SHP77 treated with DMSO at 0.1 percent for 48 hours (cell line): ENCODE measurements at places on chromosomes 1 and 21.
A peak's percentile ranks its signal among the peaks of the same experiment; 100 is the strongest.

DNA sequence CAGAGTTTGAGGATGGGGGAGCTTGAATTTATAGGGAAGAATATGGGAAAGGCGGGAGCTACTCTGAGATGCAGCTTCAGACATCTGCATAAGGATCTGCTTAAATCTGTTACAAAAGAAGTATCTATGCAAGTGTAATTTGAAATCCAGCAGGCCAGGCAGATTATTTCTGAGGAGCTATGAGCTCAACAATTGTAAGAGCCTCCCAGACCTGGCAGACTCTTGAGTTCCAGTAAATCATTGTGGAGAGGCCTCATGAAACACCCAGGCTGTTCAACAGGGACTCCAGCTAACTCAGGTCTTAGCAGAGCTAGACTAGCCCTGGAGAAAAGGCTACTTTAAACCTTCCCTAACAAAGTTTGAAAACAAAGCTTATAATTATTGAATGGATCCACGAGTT is 647.5 kb upstream of the CHRM3 start:
- DNase-seq: no peak

GRCh38 chr1:65946960-65947359 is 154.3 kb downstream of the PDE4B start:
- no peak for DNase-seq

GRCh38 chr1:114648503-114648902 is 21.3 kb downstream of the DENND2C start:
- DNase-seq: no peak

DNA sequence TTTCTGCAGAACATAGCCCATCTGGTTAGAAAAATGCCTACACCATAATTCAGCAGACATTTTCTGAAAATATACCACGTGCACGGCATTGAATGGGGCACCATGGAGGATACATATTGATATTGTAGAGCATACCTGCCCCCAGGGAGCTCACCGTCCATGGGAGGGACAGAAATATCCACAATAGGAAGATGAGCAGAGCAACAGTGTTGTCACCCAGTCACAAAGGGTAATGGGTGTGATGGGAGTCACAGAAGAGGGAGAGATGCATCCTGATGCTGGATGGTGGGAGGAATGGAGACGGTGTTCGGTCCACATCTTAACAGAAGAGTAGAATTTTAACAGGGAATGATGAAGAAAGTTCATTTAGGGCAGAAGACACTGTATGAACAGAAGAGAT is 51.4 kb downstream of the ATP1A1 start:
- no peak for DNase-seq

DNA sequence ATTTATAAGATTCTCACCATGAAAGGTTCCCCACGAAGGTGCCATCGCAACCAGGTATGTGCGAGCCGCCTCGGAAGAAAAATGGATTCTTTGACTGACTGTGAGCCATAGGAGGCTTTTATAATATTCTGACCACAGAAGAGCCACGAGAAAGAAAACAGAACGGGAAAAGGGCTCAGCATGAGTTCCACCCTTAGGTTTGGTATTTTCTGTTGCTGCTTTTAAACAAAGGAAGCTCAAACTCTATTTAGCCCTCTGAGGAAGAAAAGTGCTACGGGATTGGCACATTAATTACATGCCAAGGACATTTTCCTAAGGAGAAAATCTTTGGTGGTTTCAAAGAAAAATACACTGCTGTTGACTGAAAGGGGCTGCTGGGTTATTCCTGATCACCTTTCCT is 39.3 kb downstream of the MIS18A start:
- DNase-seq: no peak

GRCh38 chr1:150513351-150513791 is 2.2 kb upstream of the FALEC start:
- peak; percentile 71 for DNase-seq

DNA sequence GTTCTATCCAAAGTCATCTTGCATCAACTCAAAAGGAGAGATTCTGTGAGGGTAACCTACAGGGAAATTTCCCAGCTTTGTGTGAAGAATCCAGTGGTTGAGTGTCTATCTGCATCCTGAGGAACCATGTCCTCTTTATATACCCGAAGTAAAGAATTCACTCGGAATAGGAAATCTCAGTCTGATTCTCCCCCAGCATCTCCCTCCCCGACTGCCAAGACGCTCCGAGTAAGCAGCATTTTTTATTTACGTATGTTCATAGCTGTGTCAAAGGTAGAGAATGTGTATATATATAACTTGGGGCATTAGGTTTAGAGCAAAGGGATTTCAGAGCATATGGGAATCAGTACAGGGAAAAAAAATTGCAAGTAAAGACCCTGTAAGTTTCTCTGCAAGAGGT is 170.2 kb downstream of the SYT2 start:
- DNase-seq: no peak

GRCh38 chr1:89171067-89171438 is 4.8 kb downstream of the GBP7 start:
- no peak for DNase-seq

GRCh38 chr1:116415200-116415698 is 42.2 kb downstream of the ATP1A1 start:
- no peak for DNase-seq

GRCh38 chr1:64470665-64471217 is 812 bp downstream of the CACHD1 start:
- DNase-seq: no peak

DNA sequence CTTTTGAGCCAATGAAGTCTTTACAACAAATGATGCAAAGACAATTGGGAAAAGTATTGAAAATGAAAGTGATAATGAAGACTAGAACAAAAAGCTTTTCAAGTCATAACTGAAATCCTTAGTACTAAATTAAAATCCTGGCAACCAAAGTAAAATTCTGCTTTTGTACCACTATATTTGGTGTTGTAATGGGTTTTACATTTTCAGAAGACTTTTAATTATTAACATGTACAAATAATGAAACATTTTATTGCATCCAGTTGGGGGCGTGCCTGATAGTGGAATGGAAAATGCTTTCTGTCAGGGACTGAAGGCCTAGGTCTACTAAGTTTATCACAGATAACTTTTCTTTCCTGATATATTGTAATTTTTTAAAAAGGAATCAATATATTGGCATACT is 89.4 kb downstream of the SDCCAG8 start:
- peak; percentile 8 for DNase-seq

DNA sequence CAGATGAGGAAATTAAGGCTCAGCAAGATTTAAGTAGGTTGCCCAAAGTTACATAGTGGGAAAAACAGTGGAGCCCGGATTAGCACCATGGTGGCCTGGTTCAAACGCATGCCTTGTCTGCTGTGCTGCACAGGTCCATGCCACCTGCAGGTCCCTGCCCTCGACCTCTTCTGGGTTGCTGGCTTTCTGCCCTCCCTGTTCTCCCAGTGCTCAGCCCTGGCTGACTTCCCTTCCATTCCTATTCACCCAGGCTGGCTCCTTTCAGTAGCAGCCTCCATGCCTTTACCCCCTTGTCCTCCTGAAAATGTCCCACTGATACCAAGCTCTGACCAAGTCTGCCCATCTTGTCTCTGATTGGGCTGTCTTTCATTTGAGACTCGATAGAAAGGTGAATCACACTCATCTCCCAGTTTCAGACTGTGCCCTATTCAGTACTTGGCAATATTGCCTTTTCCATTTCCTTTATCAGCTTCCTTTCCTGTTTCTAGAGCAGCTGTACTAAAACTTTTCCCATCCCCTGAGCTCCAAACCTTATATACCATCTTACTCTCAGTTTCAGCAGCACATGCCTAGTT is 75.8 kb downstream of the ST3GAL3 start:
- no peak for DNase-seq

GRCh38 chr1:918353-918752 is 5.4 kb upstream of the SAMD11 start:
- DNase-seq: no peak

DNA sequence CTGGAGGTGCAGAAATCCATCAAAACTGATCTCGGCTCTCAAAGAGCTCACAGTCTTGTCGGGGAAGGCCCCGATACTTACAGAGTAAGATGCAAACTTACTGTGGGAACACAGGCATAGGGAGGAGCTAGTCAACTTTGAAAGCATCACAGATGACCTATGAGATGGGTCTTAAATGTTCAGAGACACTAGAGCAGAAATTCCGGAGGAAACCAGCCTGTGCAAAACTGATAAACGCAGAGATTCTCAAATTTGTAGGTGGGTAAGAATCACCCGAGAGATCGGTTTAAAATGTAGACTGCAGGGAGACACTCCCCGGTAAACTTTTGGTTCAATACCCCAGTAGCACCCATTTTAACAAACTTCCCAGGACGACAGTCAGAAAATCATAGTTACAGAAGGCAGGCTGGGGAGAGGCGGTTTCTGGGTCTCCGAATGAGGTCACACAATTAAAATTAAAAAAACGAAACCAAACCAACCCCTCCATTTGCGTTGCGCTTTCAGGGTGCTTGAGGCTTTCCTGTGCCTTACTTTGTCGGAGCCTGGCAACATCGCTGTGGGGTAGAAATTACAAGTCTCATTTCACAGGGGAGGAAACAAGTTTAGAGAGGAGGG is 755 bp upstream of the THRAP3 start:
- DNase-seq: no peak

GRCh38 chr21:41247561-41248545 is 68.7 kb upstream of the FAM3B start:
- DNase-seq: peak; percentile 89

GRCh38 chr1:151760597-151761385 is 2.5 kb downstream of the MRPL9 start:
- no peak for DNase-seq

GRCh38 chr1:183318433-183318832 is 99.7 kb downstream of the NMNAT2 start:
- DNase-seq: peak; percentile 13

DNA sequence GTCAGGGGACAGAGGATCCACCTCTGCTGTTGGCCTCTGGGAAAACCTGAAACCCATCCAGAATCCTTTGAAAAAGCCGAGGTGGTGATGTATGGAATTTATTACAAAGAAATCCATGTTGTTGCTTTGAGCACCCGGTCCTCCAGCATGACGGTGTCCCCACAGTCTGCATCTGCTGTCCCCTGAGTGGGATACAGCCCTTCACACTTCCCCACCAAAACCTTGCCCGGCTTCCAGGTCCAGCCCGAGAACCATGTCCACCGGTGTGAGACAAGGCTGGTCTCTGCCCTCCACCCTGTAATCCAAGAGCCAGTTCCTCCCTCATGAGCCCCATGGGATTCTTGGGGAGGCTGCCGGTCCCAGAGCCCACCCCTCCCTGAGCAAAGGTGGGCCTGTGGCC is 70.5 kb downstream of the STUM start:
- DNase-seq: no peak

DNA sequence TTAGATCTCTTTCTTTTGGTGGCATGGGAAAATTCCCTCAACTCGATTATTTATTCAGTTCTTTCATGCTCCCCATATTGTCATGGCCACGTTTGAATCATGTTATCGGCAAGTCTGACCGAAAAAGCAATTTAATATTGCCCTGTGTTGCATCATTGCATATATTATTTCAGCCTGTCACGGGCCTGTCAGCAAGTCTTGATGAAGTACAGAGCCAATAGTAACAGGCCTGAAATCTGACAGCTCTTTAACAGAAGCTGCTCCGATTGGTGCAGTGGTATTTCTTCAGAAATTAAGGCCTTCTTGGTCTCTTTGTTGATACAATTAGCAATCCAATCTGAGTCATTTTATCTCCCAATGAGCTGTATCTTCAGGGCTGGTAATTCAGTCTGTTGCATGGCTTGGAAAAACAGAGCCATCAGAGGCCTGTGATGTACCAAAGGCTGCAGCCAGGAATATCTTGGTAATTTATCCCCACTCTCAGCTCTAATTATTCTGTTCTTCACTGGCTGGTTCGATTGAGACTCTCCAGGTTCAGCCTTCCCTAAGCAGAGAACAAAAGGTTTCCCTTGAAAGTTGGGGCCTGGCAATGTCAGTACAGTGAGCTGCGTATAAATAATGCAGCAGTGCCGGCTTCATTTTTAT is 149.5 kb downstream of the FGGY start:
- DNase-seq: no peak

GRCh38 chr21:44846485-44847260 is 26.8 kb downstream of the PTTG1IP start:
- DNase-seq: no peak

- DNase-seq: no peak
These were observed 14.0 kb upstream of the PTAFR start for GRCh38 chr1:28190337-28190979.

GRCh38 chr1:234214129-234214910 is 158.9 kb upstream of the COA6 start:
- no peak for DNase-seq

- peak; percentile 99 for DNase-seq
These were observed 6.5 kb downstream of the INSRR start for GRCh38 chr1:156852418-156852874.

GRCh38 chr1:79161077-79161476 is 154.5 kb upstream of the ADGRL4 start:
- no peak for DNase-seq

GRCh38 chr1:153119491-153119971 is 6.2 kb upstream of the SPRR2F start:
- DNase-seq: no peak

DNA sequence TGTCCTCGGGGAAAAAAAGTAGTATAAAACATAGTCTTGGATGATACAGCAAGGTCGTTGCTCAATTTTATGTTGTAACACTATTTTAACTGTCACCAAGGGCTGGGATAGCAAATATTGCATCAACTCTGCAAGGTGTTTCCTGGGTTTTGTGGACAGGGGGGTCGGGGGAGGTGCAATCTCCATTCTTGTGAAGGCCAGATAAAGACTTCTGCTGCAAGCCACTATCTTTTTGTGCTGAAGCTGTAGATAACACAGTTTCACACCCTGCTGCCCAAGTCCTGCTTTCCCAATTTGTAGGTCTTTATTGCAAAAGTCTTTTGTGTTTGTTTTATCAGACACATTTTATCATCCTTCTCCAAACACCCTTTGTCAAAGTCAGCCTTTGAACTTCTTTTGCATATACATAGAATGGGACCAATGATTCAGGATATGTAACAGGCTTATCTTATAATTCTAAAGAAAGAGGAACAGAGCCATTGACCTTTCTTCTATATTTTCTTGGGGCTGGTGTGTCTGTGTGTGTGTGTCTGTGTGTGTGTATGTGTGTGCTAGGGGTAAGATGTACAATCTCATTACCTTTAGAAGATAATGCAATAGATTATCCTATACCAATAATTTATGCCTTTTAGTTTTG is 140.6 kb downstream of the RUNX1 start:
- no peak for DNase-seq

DNA sequence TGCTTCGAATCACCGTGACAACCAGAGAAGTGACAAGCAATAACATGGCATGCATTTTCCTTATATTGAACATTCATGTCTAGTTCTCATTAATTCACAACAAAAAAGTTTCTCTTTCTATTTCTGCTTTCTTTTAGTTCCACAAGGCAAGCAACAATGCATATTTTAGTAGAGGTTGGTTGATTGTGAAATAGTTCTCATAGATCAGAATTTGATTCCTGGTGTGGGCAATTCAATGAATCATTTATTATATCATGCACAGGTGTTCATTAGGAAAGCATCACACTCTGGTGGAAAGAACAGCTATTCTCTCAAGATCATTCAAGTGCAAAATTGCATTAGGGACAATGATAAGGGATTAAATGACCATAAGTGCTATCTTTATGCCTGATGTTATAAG is 980.9 kb downstream of the BRINP3 start:
- DNase-seq: no peak
